KBM-7 (cell line): ENCODE measurements at places on chromosomes 2 and 18.
A peak's percentile ranks its signal among the peaks of the same experiment; 100 is the strongest.

- no peak for DNase-seq
These were observed 17.5 kb upstream of the KANSL1L start for GRCh38 chr2:210188755-210189154.

GRCh38 chr2:58651930-58652329 lies 410.8 kb upstream of the FANCL start:
- DNase-seq: no peak

DNA sequence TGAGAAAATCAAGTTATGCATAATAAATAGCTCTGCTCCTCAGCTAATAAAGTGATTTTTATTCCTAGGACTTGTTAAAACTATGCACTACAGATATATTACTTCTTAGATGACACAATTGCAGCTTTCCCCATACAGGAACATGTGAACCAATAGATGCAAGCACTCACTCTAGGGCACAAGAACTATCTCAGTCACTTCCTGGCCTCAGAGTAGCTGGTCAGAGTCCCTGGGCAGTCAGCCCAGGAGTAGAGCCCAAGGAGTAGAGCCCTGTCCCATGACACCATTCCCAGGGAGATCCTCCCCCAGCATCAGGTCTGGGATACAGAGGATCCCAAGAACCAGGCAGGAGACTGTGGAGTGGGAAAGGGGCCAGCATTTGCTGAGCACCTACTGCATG lies 2.7 kb downstream of the TNS1 start:
- DNase-seq: no peak

- DNase-seq: no peak
These were observed 102.6 kb downstream of the VSNL1 start for GRCh38 chr2:17643031-17643615.

- no peak for DNase-seq
These were observed 202.9 kb upstream of the HDAC4 start for GRCh38 chr2:239603411-239604356.

DNA sequence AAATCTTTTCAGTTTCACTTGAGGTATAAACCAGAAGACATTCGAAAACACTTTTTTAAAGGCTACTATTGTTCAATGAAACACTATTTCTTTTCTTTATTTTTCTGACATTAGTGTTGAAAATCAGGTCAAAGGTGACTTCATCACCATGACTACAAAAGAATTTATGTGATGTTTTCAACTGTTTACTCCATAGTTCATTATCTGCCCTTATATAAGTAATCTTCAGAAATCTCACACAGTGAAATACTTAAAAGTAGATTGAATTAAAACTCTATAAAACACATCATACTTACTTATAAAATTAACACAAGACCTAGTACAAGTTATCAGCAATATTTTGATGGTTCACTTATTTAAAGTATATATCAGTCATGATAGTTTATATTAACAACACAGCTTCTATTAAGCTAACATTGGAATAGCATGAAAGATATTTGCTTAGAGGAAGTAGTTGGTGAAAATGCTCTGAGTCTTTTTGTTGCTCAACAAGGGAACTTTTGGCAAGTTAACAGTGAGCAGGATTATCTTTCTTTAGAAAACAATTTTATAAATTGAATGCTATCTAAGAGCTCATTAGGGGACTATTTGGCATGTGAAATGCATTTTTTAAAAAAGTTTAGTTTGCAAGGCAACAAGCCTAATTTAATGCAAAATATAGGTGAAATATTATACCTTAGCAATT lies 60.8 kb downstream of the MC4R start:
- DNase-seq: no peak

GRCh38 chr2:97936881-97937280 lies 58.9 kb downstream of the TMEM131 start:
- DNase-seq: no peak

DNA sequence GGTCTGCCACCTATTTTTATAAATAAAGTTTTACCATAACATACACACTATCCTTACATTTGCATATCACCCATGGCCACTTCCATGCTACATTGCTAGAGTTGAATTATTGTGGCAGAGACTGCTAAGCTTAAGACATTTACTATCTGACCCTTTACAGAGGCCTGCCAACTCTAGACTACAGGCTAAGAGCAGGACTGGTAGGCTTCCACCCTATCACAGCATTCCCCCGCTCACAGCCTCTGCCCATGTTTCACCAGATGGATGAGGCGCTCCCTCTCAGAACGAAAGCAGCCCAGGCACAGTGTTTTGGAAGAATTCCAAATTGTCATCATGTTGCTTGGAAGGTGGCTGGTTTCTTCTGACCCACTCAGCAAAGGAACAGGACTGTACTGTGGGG lies 91.7 kb upstream of the SLC35G4 start:
- DNase-seq: no peak

DNA sequence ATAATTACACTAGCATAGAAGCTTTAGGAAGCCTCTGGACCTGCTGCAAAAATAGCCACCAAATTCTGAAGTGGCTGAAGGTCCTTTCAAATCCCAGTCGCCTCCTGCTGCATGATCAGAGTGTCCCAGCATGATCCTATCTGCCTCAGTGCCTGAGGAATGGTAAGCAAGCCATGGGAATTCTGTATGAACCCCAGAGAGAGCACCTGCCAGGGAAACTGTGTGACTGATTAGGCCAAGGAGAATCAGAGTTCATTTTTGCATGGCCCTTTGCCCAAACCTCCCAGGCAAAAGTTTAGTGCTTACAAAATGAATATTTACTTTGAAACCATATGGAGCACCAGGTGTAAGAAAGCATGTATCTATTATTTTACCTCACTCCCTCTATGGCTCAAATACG lies 221.4 kb downstream of the ARL4C start:
- no peak for DNase-seq

- DNase-seq: peak; percentile 81
These were observed 47.5 kb downstream of the PTGR3 start for GRCh38 chr18:75161256-75162028.
